Stimulated activated CD8-positive, alpha-beta memory T cell treated with anti-CD3 and anti-CD28 coated beads, Interleukin-4, amount 100 ng/mL, for 24 hours (primary cell): ENCODE measurements at places on chromosomes 16 and 17.
A peak's percentile ranks its signal among the peaks of the same experiment; 100 is the strongest.

GRCh38 chr17:19975601-19976000, 2.0 kb downstream of the AKAP10 start:
- no peak for DNase-seq

- no peak for DNase-seq
These were observed 315.8 kb downstream of the MAF start for GRCh38 chr16:79284766-79285165.

DNA sequence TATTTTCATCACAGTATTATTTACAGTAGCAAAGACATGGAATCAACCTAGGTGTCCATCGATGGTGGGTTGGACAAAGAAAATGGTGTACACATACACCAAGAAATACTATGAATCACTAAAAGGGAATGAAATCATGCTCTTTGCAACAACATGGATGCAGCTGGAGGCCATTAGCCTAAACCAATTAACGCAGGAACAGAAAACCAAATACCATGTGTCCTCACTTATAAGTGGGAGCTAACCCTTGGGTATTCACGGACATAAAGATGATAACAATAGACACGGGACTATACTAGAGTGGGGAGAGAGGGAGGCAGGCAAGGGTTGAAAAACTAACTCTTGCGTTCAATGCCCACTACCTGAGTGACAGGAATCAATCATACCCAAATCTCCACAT, 41.0 kb downstream of the MRPS23 start:
- no peak for DNase-seq

DNA sequence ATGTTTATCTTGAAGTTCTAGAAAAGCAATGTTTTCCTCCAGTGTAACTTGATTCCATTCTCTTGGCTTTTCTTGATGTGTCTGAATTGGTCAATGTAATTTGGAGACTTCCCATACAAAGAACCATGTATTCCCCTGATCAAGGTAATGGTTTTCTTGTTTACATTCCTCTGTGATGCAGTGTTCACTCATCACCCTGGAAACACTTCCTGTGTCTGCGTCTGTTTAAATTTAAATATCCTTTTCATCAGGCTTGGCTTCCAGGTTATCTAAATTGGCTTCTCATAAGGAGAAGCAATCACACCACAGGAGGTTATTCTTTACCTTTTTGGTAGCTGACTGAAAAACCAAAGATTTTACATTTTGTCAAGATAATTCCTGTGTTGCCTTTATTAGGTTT, 237.3 kb upstream of the WSCD1 start:
- DNase-seq = no peak

- DNase-seq = peak; percentile 72
These were observed 31.2 kb downstream of the CTU2 start for GRCh38 chr16:88737298-88738150.

DNA sequence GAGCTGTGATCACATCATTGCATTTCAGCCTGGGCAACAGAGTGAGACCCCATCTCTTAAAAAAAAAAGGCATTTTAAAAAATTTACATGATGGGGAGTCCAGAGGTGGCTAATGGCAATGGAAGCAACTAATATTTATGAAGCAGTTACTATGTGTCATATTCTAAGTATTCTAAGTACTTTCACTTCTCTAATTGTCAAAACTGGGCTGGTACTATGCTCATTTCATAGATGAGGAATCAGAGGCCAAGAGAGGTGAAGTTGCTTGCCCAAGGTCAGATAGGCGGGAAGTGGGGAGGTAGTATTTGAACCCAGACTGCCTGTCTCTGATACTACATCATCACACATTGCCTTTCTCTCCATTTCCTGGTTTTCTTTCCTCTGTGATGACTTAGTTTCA, 50.7 kb downstream of the SLC5A11 start:
- DNase-seq = no peak

GRCh38 chr17:2965621-2966595, 97.5 kb downstream of the OR1D5 start:
- no peak for DNase-seq

DNA sequence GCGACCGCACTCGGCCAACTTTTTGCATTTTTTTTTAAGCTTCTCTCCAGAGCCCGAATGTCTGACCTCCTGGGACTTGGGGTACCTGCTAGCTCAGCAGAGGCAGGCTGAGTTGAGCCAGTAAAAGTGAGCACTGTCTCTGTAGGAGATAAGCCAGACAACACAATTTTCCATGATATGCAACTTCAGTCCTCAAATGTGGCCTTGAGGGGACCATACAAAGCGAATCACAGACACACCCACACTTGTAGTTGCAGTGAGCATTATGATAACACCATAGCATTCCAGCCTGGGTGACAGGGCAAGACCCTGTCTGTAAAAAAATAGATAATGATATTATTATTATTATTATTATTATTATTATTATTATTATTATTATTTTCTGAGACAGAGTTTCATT, 2.6 kb downstream of the DPEP2 start:
- DNase-seq = no peak

- DNase-seq = no peak
These were observed 375.2 kb downstream of the SLC39A11 start for GRCh38 chr17:72717276-72717675.

- DNase-seq = no peak
These were observed 5.6 kb upstream of the TUBG2 start for GRCh38 chr17:42653179-42654124.

DNA sequence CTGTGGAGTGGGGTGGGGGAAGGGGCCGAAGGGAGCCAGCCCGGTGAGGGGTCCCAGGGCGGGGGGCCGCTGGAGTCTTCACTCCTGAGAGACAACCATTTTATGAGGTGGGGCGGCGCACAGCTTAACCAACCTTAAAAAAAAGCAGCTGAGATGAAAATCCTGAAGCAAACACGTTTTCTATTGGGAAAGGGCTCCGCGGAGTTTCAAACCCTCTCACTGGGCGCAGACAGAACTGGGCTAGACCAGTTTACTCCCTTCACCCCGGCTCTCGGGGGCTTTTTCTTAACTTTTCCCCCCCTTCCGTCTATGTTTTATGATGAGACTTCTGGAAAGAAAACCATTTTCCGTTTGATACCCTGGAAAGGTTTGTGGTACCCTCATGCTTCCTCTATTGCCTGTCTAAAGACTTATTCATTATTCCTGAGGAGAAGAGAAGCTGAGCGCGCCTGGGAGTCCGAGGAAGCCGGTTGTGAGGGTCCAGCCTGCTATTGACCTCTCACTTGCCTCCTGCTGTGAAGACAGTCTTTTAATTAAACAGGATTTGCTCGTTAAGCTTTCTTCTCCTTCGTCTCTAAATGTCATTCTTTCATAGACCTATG, 482 bp upstream of the SSH2 start:
- DNase-seq = no peak

GRCh38 chr17:58083491-58084316, 485 bp downstream of the DYNLL2 start:
- DNase-seq = peak; percentile 57

DNA sequence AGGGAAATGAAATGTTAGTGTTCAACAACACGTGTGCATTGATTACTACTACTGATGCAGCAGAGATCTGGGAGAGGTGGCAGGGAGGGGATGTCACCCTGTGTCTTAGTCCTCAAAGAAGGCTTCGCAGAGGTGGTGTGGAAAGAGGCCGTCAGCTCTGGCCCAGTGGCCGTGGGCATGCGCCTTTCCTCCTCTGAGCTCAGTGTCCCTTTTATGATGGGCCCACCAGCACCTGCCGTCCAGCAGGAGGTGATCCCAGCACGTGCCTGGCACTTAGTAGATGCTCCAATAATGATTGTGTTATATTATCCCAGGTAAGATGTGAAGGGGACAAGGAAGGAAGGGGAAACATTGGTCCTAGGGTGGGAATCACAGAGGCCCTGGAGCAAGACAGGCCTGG, 106.2 kb downstream of the CLEC16A start:
- no peak for DNase-seq

GRCh38 chr17:70420861-70421445, 251.6 kb downstream of the KCNJ2 start:
- no peak for DNase-seq
